Right renal pelvis (tissue), 4 donors: ENCODE measurements at places on chromosomes 11 and 22. TPM values are rescaled to one million over a fixed set of nuclear protein-coding genes. Genes with fewer than 3 reads are reported as not detected.

The CDCA5 gene
- polyA plus RNA-seq: 15.6 TPM

The PACS1 gene
- 40.1 TPM for polyA plus RNA-seq

The ROM1 gene
- polyA plus RNA-seq: 3.4 TPM

The SLC22A25 gene
- polyA plus RNA-seq: not detected

The GALNT18 gene
- polyA plus RNA-seq: 29.0 TPM

The SLC6A5 gene
- 0.14 TPM for polyA plus RNA-seq

The RAB36 gene
- polyA plus RNA-seq: 16.9 TPM

The MAPK8IP1 gene
- polyA plus RNA-seq: 12.8 TPM

The GPHA2 gene
- 1.7 TPM for polyA plus RNA-seq

The KCNJ4 gene
- polyA plus RNA-seq: 0.25 TPM

The ZP1 gene
- 0.32 TPM for polyA plus RNA-seq

The TPBGL gene
- 0.21 TPM for polyA plus RNA-seq

The MUC15 gene
- 2.7 TPM for polyA plus RNA-seq

The CNGA4 gene
- 0.23 TPM for polyA plus RNA-seq

The RFPL3 gene
- polyA plus RNA-seq: 0.21 TPM

The CRYBB2 gene
- polyA plus RNA-seq: 0.38 TPM

The ARHGAP8 gene
- 31.1 TPM for polyA plus RNA-seq

The ABTB2 gene
- polyA plus RNA-seq: 7.2 TPM

The ANO5 gene
- polyA plus RNA-seq: 4.2 TPM

The KCNJ1 gene
- polyA plus RNA-seq: 119 TPM

The OR51B4 gene
- not detected for polyA plus RNA-seq

The TRIM51 gene
- not detected for polyA plus RNA-seq

The SYT7 gene
- 7.5 TPM for polyA plus RNA-seq

The MCAM gene
- 54.8 TPM for polyA plus RNA-seq
